A549 treated with DMSO at 1 μM for 4 hours (cell line): ENCODE measurements at places on chromosomes 3 and 15. TPM values are rescaled to one million over a fixed set of nuclear protein-coding genes. Genes with fewer than 3 reads are reported as not detected.

GOLGA6L4 gene
- total RNA-seq: 0.28 to 1.4 TPM (median 1.1 TPM) in 5 replicates

TNFAIP8L3 gene
- 4.3 to 7.1 TPM (median 5.6 TPM) in 5 replicates for total RNA-seq

SOX14 gene
- total RNA-seq: not detected in 5 replicates

TAGLN3 gene
- not detected in 5 replicates for total RNA-seq

MORC1 gene
- total RNA-seq: not detected in 5 replicates

KBTBD13 gene
- 0.02 TPM in 1 of 5 replicates, not detected in the others for total RNA-seq

PRSS50 gene
- not detected in 5 replicates for total RNA-seq

GNAI2 gene
- 34.6 to 46.7 TPM (median 40.0 TPM) in 5 replicates for total RNA-seq

EEFSEC gene
- total RNA-seq: 7.8 to 9.8 TPM (median 9.5 TPM) in 5 replicates

RAD51 gene
- 17.5 to 20.8 TPM (median 18.8 TPM) in 5 replicates for total RNA-seq

ROPN1 gene
- total RNA-seq: not detected in 5 replicates

SNX22 gene
- 0.62 to 1.5 TPM (median 1.1 TPM) in 5 replicates for total RNA-seq

HIGD2B gene
- 0.09 TPM in 1 of 5 replicates, not detected in the others for total RNA-seq

CPNE4 gene
- total RNA-seq: 1.8 to 5.8 TPM (median 5.0 TPM) in 5 replicates

ARL6IP5 gene
- 79.5 to 98.1 TPM (median 89.2 TPM) in 5 replicates for total RNA-seq

CKMT1A gene
- 2.2 to 3.1 TPM (median 2.7 TPM) in 5 replicates for total RNA-seq

ARHGEF26 gene
- total RNA-seq: 6.3 to 7.8 TPM (median 7.0 TPM) in 5 replicates

FOXL2 gene
- 3.4 to 4.9 TPM (median 4.6 TPM) in 5 replicates for total RNA-seq

EOMES gene
- total RNA-seq: 1.3 to 2.4 TPM (median 2.1 TPM) in 5 replicates

TM4SF4 gene
- total RNA-seq: 28.1 to 57.9 TPM (median 35.5 TPM) in 5 replicates

PPP1R14D gene
- total RNA-seq: 0.19 to 0.35 TPM (median 0.28 TPM) in 3 of 5 replicates, not detected in the others

BCHE gene
- total RNA-seq: 1.1 to 1.2 TPM (median 1.1 TPM) in 5 replicates

SSUH2 gene
- total RNA-seq: 0.47 to 1.0 TPM (median 0.90 TPM) in 5 replicates

CNTN3 gene
- total RNA-seq: not detected in 5 replicates

CCR4 gene
- 0.05 to 0.06 TPM (median 0.05 TPM) in 4 of 5 replicates, not detected in the other for total RNA-seq

MAP3K13 gene
- 13.0 to 15.0 TPM (median 14.5 TPM) in 5 replicates for total RNA-seq

RHCG gene
- 33.6 to 42.7 TPM (median 35.6 TPM) in 5 replicates for total RNA-seq
